Activated naive CD4-positive, alpha-beta T cell treated with anti-CD3 and anti-CD28 coated beads for 36 hours (primary cell): ENCODE measurements at places on chromosomes 11 and 22. TPM values are rescaled to one million over a fixed set of nuclear protein-coding genes. Genes with fewer than 3 reads are reported as not detected.
A peak's percentile ranks its signal among the peaks of the same experiment; 100 is the strongest.

GRCh38 chr22:22936180-22936914, 48.7 kb downstream of the IGLL5 start:
- no peak for DNase-seq

DNA sequence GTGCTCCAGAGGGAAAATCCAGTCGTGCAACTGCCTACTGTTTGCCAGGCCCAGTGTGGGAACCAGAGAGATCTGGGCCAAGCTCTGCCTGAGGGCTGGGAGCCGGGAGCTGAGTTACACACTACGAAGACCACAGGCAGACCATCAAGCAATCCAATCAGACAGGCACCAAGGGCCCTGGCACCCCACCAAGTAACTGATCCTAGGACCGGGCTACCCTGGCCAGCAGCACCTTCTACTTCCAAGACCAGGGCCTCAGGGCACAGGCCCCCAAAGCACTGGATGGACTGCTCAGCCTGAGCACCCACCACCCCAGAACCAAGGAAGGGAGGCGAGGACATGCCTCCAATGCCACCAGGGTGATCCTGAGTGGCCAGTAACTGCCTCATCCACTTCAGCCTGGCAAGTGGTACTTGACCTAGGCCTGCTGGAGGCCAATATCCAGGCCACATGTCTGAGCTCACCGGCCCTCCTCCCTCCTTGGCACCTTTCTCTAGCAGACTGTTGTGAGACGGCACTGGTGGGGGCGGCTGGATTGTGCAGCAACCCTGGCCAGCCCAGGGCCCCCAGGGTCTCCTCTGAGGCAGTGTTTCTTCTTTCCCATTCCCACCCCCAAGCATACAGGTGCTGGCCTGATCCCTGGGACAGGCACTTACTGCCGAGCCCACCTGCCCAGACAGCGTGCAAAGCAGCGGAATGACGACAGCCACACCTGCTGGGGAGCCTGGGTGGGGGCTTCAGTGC, 20.7 kb upstream of the ARFGAP3 start:
- DNase-seq: no peak

GRCh38 chr22:21990445-21991303, 8.1 kb upstream of the TOP3B start:
- DNase-seq: no peak

DNA sequence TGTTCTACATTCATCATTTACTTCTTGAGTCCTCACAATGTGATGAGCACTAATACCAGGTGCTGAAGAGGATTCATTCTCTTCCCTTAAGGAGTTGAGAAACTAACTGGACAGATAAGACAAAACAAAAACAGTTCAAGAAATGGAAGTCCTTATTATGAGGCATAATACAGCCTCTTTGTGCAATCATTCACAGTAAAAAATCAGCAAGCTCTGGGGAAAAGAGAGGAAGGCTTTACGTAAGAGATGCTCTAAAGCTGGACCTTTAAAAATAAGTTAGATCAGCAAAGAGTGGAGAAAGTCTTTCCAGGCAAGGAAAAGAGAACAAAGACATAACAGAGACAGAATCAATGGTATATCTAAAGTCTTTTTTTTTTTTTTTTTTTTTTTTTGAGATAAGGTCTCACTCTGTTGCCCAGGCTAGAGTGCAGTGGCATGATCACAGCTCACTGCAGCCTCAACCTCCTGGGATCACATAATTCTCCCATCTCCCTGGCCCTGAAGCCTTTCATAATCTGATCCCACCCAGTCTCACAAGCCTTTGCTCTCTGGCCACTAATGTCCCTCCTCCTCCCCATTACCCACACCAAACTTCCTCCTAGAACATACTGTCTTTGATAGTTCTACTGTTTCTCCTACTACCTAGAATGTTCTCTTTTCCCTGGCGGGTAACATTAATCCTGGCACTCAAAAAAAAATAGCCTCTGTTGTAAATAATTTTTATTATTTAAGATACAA, 40.9 kb downstream of the MRTFA start:
- no peak for DNase-seq

- no peak for DNase-seq
Measured at GRCh38 chr11:102120437-102120973, 10.3 kb downstream of the YAP1 start.

DNA sequence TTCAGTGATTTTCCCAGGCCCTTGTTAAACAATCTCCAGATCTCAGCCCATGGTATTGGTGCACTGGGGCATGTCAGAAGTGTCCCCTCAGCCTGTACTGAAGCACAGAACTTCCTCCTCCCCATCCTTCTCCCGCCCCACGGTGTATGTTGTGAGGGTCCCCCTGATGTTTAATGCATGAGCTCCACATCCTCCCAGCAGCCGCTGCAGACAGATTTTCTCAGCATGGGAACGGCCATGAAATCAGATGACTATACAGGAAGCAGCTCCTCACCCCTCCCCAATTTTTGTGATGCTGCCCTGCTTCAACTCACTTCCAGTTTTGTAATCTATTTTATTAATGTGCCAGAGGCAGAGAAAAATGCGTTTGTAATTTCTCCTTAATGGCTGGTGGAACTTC, 406.0 kb downstream of the MIAT start:
- DNase-seq: no peak

- DNase-seq: no peak
Measured at GRCh38 chr11:127193950-127194349, 193.4 kb upstream of the KIRREL3 start.

GRCh38 chr11:79092791-79093353, 348.0 kb downstream of the TENM4 start:
- DNase-seq: no peak

DNA sequence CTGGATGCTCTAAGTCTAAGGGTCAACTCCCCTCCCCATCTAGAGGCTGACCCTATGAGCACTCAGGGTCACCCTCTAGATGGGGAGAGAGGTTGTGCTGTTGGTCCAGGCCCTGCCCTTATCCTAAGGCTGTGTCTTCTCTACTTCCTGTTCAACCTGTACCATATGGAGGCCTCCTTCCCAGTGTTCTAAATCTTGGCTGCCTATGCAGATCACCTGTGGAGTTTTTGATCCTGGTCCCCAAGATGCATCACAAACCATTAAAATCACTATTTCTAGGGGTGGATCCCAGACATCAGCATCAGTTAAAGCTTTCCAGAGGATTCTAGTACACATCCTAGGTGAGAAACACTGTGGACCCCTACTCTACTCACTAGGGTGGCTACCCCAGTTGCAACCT, 26.2 kb downstream of the LARGE1 start:
- no peak for DNase-seq

DNA sequence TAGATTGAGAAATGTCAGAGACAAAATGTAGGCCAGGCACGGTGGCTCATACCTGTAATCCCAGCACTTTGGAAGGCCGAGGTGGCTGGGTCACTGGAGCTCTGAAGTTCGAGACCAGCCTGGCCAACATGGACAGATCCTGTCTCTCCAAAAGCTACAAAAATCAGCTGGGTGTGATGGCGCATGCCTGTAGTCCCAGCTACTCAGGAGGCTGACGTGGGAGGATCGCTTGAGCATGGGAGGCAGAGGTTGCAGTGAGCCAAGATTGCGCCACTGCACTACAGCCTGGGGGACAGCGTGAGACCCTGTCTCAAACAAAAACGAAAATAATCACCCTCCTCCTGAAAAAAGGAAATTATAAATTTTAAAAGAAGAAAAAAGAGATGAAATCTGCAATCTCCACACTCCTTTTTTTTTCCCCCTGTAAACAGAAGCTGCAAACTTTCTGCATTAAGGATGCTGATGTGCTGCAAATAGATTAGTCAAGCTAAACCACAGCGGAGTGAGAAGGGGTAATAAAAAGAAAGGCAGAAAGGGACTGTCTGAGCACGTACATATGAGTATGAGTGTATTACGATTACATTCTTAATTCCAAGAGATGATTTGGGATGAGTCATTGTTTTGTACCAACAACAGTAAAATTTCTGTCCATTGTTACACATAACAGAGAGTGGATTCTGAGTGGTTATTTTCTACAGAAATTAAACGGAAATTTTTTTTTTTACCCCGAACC, 87.3 kb downstream of the SIK3 start:
- DNase-seq: no peak

GRCh38 chr11:116576526-116576925, 196.3 kb downstream of the BUD13 start:
- peak; percentile 7 for DNase-seq

GRCh38 chr11:10359171-10359570, 54.3 kb downstream of the ADM start:
- no peak for DNase-seq

DNA sequence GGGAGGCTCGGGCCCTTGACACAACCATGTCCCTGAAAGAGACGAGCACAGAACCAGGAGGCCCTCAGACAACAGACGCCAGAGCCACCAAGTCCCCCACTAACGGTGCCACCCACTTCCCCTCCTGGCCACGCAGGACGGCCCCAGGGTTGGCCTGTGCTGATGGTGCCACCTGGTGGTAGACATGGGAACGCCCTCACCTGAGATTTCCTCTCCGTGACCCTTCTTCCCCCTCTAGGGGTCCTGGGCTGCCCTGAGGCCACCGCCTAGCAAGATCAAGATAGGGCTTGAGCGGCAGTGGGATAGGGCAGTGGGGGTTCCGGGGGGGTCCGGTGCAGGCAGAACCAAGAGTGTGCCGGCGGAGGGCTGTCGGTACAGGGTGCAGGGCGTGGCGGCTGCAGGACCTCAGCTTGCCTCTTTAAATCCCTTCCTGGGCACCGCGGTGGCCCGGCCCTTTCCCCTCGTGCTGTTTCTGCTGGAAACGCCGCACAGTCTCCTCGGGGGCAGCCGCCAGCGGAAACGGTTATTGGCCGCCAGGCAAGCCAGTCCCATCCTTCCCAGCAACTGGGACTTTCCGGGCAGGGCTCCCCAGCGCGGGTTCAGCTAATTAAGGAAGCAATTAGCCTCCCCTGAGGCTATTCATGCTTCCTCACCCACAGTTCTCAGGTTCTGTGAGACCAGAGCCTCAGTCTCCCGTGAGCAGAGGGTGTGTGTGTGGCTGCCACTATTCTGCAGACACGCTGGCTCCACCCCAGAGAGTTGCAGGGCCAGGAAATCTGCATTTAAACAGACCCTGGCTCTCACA, 5.5 kb upstream of the NFAM1 start:
- peak; percentile 85 for DNase-seq

DNA sequence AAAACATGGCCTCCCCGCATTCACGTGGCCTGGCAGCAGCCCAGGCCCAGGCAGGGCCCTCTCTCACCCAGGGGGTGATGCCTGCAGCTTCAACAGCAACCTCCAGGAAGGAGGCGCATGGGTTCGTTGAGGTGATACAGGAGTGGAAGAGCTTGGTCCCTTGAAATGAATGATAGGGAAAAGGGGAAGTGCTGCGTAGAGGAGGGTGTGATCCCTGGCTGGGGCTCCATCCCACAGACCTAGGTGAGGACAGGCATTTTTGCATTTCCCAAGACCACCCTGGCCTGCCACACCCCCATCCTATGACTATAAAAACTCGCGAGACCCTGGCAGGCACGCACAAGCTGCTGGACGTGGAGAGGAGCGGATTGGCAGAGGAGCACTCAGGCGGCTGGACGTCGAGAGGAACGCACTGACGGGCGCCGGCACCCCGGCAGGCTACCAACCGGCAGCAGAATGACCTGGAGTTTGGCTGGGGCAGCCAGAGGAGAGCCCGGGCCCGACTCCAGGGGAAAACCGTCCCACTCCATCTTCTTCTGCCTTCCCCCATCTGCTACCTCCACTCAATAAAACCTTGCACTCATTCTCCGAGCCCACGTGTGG, 32.6 kb downstream of the RTN4R start:
- no peak for DNase-seq

GRCh38 chr11:38788561-38788960, 2190.5 kb upstream of the RAG2 start:
- no peak for DNase-seq

DNA sequence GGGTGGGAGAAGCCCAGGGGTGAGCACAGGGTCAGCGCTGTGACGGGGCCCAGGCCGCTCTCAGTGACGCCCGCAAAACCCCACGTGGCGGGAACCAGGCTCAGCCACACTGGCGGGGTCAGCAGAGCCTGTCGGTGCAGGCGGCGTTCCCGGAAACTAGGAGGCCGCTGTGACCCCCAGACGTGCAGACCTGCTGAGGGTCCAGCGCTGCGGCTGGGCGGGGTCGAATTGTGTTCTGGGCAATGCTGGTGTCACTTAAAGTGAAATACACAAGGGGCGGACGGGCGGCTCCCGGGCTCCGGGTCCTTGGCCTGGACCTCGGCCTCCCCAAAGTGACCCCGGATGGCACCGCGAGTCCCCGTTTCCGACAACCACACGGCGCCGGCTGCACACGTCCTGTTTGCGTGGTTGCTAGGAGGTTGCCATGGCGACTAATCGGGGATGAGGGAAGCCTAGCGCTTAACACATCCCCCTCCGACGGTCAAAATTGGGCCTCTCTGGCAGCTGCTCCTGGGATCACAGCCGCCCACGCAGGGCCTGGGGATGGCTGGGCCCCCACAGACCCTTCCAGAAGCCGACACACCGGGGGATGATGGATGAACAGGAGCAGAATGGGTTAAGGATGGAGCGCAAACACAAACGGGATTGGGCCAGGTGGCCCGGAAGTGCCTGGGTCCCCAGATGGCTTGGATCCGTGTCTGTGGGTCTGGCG, 81.7 kb upstream of the PRR5 start:
- DNase-seq: peak; percentile 87

DNA sequence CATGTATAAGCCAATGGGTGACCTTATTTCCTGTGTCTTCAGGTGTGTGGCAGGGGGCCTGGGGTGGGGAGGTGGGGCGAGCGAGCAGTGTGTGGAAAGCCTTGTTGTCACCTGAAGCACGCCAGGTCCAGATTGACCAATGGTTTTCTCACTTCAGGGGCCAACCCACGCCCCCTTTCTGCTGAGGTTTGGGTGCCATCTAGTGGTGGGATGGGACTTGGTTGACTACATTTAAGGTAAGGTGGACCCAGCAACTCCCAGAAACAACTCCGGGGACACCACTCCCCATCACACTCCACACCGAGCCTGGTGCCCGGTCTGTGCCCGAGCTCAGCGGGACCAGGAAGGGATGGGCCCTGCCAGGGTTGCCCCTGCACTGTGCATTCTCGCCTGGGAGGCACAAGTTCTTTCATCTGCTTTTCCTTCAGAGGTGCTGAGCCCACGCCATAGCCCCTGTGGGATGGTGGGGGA, 40.0 kb downstream of the TPCN2 start:
- peak; percentile 77 for DNase-seq

GRCh38 chr22:32343941-32344340, 13.7 kb upstream of the RFPL3 start:
- no peak for DNase-seq

TRIM49 gene
- total RNA-seq: not detected

TPST2 gene
- 21.0 TPM for total RNA-seq

MRPL21 gene
- total RNA-seq: 92.1 TPM

PNPLA3 gene
- 0.77 TPM for total RNA-seq

NLRP6 gene
- 1.5 TPM for total RNA-seq

ZNF215 gene
- total RNA-seq: 1.1 TPM

TOB2 gene
- total RNA-seq: 16.8 TPM

SNX19 gene
- 21.6 TPM for total RNA-seq

ACER3 gene
- total RNA-seq: 7.6 TPM

RIBC2 gene
- 6.2 TPM for total RNA-seq

SPDYC gene
- not detected for total RNA-seq

HTR3B gene
- total RNA-seq: not detected
